Suppressor macrophage treated with lipopolysaccharide for 1 hour (primary cell): ENCODE measurements at places on chromosomes 6 and 20.
A peak's percentile ranks its signal among the peaks of the same experiment; 100 is the strongest.

- DNase-seq: peak; percentile 3
These were observed 611.3 kb upstream of the GJE1 start for GRCh38 chr6:141521440-141521839.

DNA sequence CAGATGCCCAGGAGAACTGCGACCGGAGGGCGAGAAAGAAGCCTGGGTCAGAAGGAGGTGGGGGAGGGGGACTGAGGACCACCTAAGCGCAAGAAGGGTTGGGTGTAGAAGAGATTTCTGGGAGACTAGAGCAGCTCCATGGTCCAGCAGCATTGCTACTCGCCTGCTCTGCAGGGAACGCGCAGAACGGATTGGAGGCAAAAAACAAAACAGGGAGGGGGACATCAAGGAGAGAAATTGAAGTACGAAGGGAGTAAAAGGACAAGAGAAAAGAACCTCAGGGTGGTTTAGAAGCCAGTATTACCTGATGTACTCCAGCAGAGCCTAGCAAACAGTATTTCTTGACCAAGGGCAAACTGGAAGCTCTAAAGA is 537 bp upstream of the GABBR1 start:
- no peak for DNase-seq

DNA sequence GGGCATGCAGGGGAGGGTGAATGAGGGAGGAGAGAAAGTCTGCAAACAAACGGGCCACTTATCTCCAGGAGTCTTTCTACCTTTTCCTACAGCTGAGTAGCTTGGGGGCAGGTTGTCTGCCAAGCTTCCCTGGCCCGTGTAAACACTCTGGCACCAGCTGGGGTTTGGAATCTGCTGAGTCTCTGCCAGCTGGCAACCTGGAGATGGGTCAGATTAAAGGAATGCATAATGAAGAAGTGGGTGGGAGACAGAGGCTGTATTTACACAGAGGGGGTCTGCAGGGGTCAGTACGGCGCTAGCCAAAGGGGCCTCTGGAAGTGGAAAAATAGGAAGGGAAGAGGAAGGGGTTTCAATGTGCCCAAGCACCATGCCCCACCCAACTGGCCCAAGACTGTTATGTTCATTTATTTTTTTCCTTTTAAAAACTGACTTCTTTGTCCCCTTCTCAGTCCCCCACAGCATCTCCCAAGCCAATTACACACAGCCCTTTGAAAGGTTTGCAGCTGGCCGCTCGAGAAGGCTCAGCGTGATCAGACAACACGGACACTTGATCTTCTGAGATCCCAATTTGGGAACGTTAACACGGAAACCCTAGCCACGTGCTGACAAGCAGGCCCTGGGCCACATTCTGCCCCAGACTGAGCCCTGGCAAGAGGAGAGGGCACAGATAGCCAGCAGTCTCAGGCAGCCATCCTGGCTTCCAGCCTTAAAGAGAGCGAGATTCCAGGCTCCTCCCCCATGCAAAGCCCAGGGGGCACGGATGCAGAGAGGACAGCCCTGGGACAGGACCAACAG is 25.2 kb downstream of the TRAM2 start:
- DNase-seq: no peak

- DNase-seq: no peak
These were observed 121.2 kb downstream of the SULF2 start for GRCh38 chr20:47664068-47664437.

GRCh38 chr6:97497713-97498331 is 214.8 kb upstream of the MMS22L start:
- peak; percentile 71 for DNase-seq

- no peak for DNase-seq
These were observed 117.4 kb upstream of the HDGFL1 start for GRCh38 chr6:22451962-22452361.

DNA sequence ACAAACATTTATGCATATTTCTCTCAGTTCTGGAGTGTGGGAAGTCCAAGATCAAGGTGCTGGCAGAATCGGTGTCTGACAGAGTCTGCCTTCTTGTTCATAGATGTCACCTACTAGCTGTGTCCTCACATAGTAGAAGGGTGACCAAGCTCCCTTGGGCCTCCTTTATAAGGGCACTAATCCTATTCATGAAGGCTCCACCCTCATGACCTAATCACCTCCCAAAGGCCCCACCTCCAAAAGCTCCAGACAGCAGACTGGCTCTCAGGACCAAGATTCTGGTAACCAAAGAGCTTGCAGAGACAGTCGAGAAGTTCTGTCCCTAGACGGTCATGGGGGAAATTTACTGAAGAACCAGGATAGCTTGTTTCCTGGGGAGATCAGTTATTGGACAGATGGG is 139.1 kb downstream of the COL9A1 start:
- no peak for DNase-seq
